Cortex of kidney (tissue), 1 donor: ENCODE measurements at places on chromosomes 4 and X.

- DNase-seq = no peak
Measured at GRCh38 chr4:183118141-183118540, 19.1 kb downstream of the WWC2 start.

DNA sequence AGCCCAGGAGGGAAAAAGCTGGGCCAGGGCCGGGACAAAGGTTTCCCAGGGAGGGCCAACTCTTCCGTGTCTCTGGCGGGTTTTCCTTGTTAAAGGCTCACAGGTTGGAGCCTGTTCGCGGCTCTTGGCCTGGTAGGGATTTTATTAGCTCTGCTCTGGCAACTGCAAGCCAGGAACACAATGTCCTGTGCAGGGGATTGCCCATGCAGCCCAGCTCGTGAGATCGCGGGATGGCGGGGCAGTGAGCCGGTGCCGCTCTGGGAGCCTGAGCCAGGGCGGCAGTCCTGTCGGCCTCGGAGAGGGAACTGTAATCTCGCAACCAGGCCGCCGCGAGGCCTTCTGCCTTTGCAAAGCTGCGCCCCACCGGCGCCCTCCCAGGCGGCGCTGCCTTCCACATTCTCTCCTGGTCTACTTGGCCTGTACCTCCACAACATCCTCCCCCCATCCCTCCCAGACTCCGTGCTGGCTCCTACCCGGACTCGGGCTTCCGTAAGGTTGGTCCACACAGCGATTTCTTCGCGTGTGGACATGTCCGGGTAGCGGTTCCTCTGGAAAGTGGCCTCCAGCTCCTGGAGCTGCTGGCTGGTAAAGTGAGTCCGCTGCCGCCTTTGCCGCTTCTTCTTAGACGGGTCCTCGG is 2.1 kb downstream of the PITX2 start:
- no peak for DNase-seq

DNA sequence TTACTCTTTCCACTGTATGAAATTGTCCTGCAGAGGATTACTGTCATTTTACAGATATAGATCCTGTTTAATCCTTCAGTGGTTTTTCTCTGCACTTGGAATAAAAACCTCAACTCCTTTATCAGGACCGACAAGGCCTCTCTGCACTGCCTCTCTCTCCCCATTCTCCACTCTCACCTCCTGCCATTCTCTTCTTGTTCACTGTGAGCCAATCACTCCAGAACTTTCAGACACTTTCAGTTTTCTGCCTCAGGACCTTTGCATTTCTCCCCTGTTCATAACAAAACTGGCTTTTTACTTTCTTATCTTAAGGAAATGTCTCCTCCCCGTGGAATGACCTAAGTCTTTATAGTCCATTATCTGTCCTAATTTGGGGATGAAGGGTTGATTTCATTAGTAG is 137.3 kb downstream of the ELOVL6 start:
- DNase-seq = no peak

DNA sequence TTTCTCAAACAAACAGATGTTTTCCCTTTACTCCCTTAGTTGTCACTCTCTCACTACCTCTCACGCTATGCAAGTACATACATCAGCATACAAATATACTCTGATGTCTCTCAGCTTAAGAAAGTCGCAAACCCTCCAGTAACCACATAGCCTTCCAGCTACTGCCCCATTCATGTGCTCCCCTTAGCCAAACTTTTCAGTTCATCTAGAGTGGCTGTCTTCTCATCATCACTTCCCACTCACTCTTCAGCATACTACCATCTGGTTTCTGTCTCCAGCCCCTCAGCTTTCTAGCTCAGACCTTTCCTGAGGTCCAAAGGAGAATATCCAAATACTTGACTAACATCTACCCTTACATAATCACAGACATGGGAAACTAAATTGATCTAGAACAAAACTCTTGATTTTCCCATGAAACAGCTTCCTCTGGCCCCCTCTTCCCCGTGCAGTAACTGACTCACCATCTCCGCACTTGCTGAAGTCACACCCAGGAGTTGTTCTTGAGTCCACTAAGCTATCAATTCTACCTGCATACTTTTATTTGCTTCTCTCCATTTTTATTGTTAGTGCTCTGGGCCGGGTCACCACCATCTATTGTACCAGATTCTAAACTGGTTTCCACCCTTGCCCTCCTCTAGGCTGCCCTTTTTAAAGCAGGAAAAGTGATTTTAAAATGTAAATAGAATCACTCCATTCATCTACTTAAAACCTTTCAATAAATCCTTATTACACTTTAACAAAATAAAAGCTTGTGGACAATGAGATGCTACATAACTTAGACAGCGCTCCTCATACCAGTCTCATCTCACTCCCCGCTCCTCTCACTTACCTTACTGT is 57.2 kb downstream of the CASP6 start:
- DNase-seq = no peak

- no peak for DNase-seq
Measured at GRCh38 chr4:86055898-86056297, 304.0 kb downstream of the MAPK10 start.

DNA sequence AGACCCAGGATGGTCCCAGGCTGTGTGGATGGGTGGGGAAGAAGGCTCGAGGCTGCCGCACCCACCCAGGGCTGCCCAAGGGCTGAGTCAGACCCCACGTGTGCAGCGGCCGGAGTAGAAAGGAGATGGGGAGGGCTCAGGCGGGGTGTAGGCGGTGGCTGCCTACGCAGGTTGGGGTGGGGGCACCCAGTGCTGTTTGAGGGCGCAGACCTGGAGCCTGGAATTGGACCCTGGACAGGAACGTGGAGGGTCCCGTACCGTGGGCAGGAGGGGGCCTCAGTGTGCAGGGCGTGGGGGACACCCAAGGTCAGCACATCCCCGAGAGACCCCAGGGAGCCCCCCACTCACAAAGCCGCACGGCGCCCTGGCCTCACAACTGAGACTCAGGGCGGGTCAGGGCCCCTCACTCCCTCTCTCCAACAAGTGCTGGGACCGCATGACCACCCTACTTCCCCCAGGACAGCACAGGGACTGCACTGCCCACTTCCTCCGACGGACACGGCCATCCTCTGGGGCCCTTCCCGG is 79.9 kb downstream of the FAM53A start:
- no peak for DNase-seq

DNA sequence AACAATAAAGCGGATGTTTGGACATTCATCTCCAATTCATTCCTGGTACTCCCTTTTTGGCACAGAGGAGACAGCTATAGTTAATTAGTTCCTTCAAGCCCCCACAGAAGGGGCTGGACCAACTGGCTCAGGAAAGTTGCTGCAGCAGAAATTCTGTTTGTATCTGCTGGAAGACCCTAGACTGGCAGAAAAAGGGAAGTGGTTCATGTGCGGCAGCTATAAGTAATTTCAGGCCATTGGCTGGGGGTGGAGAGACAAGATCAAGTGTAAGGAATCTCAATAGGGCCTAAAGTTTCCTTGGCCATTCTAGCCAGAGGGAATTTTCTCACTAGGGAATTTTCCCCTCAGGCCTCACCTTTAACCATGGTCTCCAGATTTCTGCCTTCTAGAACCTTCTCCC is 89.9 kb upstream of the DHX15 start:
- no peak for DNase-seq

DNA sequence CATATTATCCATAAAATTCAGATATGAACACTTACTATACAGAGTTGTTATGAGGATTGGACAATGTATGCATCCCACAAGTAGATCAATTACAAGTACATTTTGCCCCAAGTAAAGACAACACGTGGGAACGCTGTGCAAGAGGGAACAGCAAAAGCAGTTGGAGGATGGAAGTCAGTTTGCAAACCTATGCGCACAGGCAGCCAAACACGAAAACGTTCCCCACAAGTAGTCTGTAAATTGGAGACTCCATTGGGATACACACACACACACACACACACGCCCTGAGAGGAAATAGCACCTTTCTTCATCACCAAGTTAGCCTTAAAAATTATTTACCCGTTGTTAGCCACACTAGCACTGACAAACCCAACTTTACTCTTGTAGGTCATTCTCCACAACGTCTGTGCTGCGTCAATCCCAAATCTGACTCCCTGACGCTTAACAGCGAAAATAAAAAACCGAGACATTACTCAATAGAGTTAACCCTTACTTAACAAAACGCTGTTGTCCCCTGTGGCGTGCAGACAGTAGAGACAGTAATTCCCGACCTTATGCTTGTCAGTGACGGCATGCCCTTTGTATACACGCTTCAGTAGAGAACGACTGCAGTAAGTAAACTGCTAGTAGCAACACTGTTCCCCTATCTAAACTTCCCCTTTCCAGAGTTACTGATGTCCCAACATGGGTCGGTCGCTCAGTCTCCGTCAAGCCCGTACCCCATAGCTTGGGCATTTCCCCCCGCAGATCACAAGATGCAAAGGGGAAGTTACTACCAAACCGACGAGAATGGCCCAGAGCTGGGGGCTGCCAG is 730 bp downstream of the MANBA start:
- no peak for DNase-seq

DNA sequence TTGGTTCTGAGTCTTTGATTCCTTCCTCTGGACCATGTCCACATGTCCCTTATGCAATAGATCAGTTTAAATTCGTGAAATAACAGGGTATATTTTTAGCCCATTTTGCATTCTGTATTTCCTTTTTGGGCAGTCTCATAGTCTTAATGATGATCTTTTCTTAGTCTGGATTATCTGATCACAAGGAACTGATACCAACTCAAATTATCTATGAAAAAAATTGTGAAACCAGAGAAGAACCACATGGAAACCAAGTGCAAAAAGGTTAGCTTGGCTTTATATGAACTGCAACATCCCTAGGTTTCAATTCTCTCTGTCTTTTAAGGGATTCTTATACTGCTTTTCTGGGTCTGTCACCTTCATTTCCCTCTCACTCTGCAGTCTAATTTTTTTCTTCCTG is 608.6 kb upstream of the AADAT start:
- DNase-seq = no peak

GRCh38 chrX:103806862-103807474 is 25.1 kb downstream of the RAB9B start:
- DNase-seq = no peak

DNA sequence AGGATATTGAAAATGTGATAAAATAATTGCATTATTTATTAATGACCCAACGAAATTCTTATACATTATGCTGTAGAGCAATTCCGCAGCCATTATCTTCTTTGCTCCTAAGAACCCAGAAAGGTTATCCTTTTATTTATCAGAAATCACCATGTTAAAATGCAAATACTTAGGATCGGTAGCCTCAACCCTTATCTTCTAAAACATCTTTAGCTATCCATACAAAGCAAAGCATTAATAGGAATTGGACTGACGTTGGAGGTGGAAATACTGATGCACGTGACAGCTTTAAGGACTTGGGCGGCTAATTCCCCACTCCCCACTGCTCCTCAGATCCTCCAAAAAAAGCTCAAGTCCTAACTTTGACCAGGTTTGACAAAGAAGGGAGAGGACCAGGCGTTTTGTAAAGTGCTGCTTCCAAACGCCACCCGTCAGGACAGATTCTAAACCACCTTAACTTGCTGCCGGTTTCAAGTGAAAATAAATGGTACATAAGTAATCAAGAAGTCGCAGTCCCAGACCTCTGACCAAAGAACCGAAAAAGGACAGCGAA is 539 bp upstream of the SPCS3 start:
- DNase-seq = no peak

DNA sequence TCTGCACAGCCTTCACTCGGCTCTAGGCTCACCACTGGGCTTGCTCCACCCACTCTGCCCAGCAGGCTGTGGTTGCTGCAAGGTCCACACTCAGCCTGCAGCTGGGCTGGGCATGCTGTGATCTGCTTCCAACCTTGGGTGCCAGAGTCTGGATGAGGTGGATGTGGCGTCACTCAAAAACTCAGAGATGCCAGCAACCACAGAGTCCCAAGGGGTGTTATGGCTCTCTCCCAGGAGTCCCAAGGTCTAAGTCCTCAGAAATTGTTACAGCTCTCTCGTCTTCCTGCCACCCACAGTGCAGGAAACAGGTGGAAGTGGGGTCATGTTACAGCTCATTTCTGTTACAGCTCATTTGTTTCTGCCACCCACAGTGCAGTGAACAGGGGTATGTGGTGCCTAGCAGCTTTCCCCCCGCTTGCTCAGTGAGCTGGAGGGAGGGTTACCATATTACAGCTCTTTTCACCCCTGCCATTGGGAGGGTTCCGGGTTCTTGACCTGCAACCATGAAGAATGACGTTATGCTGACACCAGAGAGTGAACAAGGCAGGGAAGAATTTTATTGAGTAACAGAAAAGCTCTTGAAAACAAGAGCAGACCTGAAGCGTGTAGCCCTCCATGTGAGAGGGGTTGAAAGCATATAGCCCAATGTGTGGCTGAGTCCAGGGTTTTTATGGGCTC is 893.9 kb downstream of the PCDH7 start:
- no peak for DNase-seq

- no peak for DNase-seq
Measured at GRCh38 chrX:64456828-64457227, 61.6 kb upstream of the MTMR8 start.

DNA sequence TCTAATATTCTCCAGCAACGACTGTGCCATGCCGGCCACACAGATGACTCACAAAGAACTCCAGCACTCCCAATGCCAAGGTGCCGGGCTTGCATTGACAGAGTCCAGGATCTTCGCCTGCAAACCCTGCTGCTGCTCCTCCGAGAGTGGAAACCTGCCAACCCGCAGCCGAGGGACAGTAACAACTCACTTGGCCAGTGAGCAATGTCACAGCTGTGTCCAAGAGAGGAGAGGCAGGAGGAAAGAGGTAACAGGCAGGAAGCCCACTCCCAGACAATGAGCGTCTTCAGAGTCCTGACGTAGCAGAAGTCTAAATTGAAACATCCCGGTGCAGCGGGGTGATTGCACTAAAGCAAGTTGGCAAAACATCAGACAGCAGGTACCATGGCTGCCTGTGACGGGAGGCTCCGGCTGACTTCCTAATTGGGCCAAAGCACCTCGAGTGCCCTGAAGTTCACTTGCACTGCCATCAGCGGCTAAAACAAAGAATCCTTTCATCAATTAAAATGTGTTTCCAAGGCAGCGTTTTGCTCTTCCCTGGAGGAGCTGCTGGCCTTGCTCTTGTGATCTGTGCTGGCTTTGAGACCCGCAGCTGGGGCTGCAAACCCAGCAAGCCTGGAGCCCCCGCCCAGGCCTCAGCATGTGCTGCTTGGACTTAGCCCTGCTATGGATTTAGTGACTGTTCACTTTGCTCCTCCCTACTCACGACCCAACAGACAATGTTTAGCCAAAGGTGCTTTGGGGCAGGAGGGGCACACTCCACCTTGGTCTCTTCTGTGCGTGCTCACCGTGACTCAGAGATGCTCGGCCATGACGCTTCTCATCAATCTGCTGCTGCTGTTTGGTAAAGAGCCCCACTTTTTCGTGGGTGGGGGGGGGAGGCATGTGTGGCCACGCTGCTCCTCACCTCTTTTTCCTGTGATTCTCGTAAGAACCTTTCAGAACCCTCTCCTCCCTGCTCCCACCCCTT is 36.5 kb downstream of the DCTD start:
- no peak for DNase-seq

- no peak for DNase-seq
Measured at GRCh38 chr4:793093-793861, 32.7 kb downstream of the CPLX1 start.
